ENCODE measurements at places on chromosomes 11 and 22.

- H3K36me3 ChIP-seq: no peaks in the 10 kb centered on the region
- no peak overlapping the region for H3K27ac ChIP-seq
- no peak overlapping the region for H3K4me3 ChIP-seq
- no peak for DNase-seq
- H3K4me1 ChIP-seq: no peaks in the 10 kb centered on the region
Observed at GRCh38 chr11:36122671-36123070, 166.6 kb downstream of the COMMD9 start.

DNA sequence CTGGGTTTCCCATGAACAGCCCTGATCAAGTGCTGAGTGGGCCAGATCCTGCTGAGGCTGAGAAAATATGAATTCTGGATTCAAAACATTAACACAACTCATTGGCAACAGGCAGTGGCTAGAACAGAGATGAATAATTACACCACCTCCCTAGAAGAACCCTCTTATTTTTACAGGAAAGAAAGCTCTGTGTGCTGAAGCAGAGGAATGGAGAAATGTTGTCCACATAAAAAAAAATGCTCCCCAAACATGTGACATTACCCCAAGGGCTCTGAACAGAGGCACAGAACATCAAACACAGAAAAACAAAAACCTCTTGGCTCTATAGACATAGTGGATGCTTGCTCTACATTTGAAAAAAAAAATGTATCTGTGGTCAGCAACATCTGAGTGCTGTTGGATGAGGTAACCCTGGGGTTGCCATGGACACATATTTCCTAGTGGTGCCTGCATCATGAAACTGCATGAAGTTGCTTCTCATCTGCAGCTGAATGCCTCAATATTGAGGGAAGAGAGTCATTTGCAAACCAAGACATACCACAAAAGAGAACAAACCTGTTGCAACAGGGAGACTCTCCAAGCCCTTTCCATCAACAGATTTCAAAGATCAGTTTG, 98.8 kb downstream of the SNX19 start:
- peak; percentile 70 for DNase-seq
- no peak overlapping the region for H3K4me3 ChIP-seq
- no peaks in the 10 kb centered on the region for H3K27me3 ChIP-seq
- no peaks in the 10 kb centered on the region for H3K36me3 ChIP-seq

GRCh38 chr11:45385844-45386243, 99.7 kb upstream of the SYT13 start:
- H3K4me3 ChIP-seq: no peak overlapping the region
- no peak overlapping the region for H3K27ac ChIP-seq
- DNase-seq: no peak
- H3K4me1 ChIP-seq: peaks cover 14% of the 10 kb centered on the region
- peaks cover 2% of the 10 kb centered on the region for H3K27me3 ChIP-seq

DNA sequence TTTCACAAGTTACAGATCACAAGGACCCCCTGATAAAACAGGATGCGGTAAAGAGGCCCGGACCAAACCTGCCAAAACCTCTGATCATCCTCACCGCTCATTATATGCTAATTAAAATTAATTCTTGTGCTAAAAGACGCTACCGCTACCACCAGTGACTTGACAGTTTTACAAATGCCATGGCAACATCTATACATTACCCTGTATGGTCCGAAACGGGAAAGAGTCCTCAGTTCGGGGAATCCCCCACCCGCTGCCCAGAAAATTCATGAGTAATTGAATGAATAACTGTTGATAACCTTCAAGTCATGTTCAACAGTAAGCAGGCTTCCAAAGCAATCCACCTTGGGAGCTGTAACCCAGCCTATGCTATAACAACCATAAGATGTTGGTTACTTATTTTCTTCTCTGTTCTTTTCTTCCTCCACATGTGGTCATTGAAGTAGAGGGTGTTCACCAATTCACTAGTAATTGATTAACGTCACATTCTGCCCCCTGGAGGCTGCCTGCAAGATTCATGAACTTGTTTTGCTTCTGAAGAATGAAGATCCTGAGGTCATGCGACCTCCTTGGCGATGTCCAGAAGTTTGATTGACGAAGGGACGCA, 20.6 kb downstream of the APOBEC3H start:
- no peaks in the 10 kb centered on the region for H3K27me3 ChIP-seq
- H3K27ac ChIP-seq: no peak overlapping the region
- DNase-seq: peak; percentile 66
- peaks cover 15% of the 10 kb centered on the region for H3K4me1 ChIP-seq
- no peak overlapping the region for H3K4me3 ChIP-seq
